ENCODE measurements at places on chromosomes 2 and 18.

DNA sequence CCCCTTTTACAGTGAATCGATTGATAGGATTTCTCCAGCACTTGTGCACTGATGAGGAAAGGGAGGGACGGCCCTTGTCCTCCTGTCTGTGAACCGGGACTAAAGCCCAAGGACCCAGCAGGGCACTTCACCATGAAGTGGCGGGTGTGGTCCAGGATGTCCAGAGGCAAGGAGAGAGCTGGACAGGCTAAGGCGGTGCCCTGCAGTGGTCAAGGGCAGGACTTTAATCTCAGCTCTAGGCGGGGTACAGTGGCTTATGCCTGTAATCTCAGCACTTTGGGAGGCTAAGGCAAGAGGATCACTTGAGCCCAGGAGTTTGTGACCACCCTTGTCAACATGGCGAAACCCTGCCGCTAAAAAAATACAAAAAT, 28.2 kb upstream of the SEMA4C start:
- no peak for DNase-seq

GRCh38 chr2:231929961-231930592, 3.9 kb upstream of the NPPC start:
- no peak for DNase-seq

- DNase-seq, result no peak
Observed at GRCh38 chr2:158315000-158315399, 141.6 kb downstream of the CCDC148 start.

DNA sequence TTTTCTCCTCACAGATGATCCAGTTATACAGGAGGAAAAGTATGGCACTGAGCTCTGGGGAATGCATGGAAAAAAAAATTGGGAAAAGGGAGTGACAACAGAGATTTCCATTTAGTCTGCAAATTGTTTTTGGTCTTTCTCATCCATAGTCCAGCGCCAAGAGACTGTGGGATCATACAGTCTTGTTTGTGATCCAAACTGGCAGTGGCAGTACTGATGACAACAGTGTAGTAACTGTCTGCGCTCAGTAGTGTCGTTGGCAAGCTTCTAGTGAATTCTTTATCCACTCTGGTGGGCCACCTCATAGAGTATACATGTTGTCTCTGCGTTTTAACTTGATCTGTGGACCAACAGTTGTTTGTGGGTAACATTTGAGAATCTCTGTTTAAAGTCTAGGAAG, 37.9 kb downstream of the GALNT1 start:
- no peak for DNase-seq

- no peak for DNase-seq
Observed at GRCh38 chr2:120552800-120553481, 182.7 kb upstream of the GLI2 start.

- DNase-seq, result no peak
Observed at GRCh38 chr2:209940936-209941335, 61.5 kb upstream of the RPE start.

- DNase-seq, result no peak
Observed at GRCh38 chr2:189751080-189751658, 11.4 kb downstream of the OSGEPL1 start.

GRCh38 chr2:128599700-128600099, 281.0 kb upstream of the HS6ST1 start:
- no peak for DNase-seq

GRCh38 chr2:11147263-11147662, 8.0 kb upstream of the SLC66A3 start:
- DNase-seq, result no peak

- DNase-seq, result no peak
Observed at GRCh38 chr18:615092-615521, 18.3 kb downstream of the CLUL1 start.

DNA sequence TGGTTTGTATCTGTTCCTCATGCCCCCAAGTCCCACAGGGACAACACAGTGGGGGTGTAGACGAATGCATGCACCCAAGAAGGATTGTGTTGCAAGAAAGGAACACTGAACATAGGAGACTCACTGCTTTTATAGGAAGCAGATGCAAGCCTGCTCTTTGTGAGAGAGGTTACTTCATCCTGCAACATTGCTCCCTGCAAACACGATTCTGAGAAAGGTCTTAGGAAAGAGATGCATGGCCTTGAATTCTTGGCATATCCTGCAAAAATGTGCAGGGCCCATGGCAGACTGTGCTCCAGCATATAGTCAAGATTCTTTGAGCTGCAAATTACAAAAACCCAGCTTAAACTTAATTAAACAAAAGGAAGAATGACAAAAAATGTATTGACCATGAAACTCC, 312.2 kb upstream of the MGAT5 start:
- DNase-seq, result no peak

DNA sequence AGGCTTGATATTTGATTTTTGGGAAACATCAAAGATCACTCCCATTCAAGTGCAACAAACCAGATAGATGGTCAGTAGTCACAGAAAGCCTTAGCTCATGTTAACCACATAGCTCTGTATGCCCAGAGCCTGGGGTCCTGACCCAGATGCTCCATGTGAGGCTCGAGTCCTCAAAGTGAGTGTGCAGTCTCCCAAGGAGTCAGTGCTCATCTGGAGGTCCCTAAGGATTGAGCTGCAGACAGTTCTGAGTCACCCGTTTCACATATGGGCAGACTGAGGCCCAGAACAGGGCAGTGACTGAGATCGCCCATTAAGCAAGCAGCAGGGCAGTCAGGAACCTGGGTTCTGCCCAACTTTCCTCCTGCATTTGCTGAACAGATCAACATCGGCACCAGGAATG, 9.2 kb downstream of the TMEM37 start:
- no peak for DNase-seq

- DNase-seq, result no peak
Observed at GRCh38 chr2:197847651-197848401, 43.4 kb downstream of the PLCL1 start.

DNA sequence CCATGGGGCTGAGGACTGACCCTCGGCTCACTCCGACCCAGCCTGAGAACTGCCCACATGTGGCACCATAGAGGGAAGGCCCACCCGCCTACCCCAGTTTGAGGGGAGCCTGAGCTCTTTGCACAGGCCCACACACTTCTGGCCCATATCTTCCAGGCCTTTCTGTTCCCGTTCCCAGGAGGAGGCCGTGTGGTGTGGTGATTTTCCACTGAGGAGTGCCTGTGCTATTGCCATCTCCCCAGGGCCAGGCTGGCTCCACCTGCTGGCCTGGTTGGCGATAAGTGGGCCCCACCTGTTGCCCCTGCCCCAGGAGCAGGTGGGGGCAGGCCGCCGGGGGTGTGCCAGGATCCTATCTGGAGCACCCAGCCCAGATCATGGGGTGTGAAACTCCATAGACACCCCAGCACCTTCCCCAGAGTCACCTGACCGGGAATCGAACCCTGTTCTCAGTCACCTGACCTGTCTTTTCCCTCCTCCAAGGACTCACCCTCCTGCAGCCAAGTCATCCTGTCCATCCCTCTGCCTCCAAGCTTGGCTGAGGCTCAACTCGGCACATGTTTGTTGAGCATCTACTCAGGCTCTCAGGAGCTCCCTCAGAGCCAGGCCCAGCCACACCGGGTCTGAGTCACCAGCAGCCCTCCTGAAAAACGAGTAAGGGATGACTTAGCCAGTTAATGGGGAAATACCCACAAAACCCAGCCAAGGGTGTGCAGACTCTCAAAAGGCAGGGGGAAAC, 120.1 kb downstream of the CYP26B1 start:
- no peak for DNase-seq

- DNase-seq, result no peak
Observed at GRCh38 chr2:49569176-49569575, 414.9 kb upstream of the FSHR start.

Data from stimulated activated CD8-positive, alpha-beta memory T cell treated with anti-CD3 and anti-CD28 coated beads, Interleukin-15, amount 100 ng/mL, for 4 hours (primary cell).